ENCODE measurements at places on chromosomes 12 and 14. TPM values are rescaled to one million over a fixed set of nuclear protein-coding genes. Genes with fewer than 3 reads are reported as not detected.

GRCh38 chr12:120110550-120111501 lies 5.7 kb downstream of the RAB35 start:
- H3K27me3 ChIP-seq: peaks cover 15% of the 10 kb centered on the region
- peaks cover 87% of the 10 kb centered on the region for H3K4me1 ChIP-seq

The PLEKHD1 gene
- 0.09 TPM for polyA plus RNA-seq

The ATP2A2 gene
- 2.0 TPM for polyA plus RNA-seq

The REM2 gene
- polyA plus RNA-seq: 0.66 TPM

DNA sequence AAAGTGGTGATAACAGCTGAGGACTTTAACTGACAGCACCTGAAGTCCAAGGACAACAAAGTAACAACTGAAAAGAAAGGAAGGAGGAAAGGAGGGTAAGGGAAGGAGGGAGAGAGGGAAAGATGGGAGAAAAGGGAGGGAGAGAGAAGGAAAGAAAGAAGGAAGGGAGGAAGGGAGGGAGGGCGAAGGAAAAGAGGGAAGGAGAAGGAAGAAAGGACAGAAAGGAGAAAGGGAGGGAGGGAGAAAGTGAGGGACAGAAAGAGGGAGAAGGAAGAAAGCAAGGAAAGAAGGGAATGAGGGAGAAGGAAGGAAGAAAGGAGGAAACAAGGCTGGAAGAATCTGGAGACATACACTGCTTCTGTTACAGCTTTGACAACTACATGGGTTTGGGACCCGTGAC lies 494.4 kb downstream of the FUT8 start:
- no peaks in the 10 kb centered on the region for H3K27me3 ChIP-seq
- H3K4me1 ChIP-seq: peaks cover 38% of the 10 kb centered on the region
- DNase-seq: no peak
- H3K27ac ChIP-seq: no peak overlapping the region
- no peak overlapping the region for H3K4me3 ChIP-seq

- H3K27ac ChIP-seq: no peak overlapping the region
- no peaks in the 10 kb centered on the region for H3K36me3 ChIP-seq
- DNase-seq: no peak
- H3K4me3 ChIP-seq: no peak overlapping the region
Observed at GRCh38 chr14:73253721-73254120, 16.4 kb downstream of the PAPLN start.

The MIP gene
- polyA plus RNA-seq: not detected

The PTGER2 gene
- 250 TPM for polyA plus RNA-seq

GRCh38 chr12:87196321-87196720 lies 832.9 kb downstream of the C12orf50 start:
- no peak overlapping the region for H3K4me3 ChIP-seq
- H3K36me3 ChIP-seq: no peaks in the 10 kb centered on the region
- H3K27me3 ChIP-seq: peaks cover 2% of the 10 kb centered on the region
- no peak for DNase-seq
- no peak overlapping the region for H3K27ac ChIP-seq

The DDX55 gene
- 17.7 TPM for polyA plus RNA-seq

DNA sequence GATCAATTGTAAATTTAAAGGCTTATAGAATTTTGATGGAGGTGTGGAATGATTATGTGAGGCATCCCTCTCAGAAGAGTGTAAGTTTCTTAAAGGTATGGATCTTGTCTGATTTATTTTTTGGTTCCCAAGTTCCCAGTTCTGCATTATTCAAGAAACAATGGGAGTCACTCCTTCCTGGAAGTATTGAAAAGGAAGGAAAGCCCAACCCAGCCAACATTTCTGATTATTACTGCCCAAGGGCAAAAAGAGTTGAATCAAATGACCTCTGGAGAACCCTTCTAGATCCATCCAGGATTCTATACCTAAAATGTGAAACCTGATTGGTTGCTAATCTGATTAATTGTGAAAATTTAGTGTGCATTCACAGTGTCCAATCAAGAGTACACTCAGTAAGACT lies 166.2 kb downstream of the ANO2 start:
- no peaks in the 10 kb centered on the region for H3K36me3 ChIP-seq
- H3K27me3 ChIP-seq: peaks cover 14% of the 10 kb centered on the region
- no peaks in the 10 kb centered on the region for H3K4me1 ChIP-seq
- no peak for DNase-seq
- H3K27ac ChIP-seq: no peak overlapping the region
- H3K4me3 ChIP-seq: no peak overlapping the region

- peaks cover 4% of the 10 kb centered on the region for H3K4me1 ChIP-seq
- no peak for DNase-seq
- H3K36me3 ChIP-seq: peaks cover 11% of the 10 kb centered on the region
- no peaks in the 10 kb centered on the region for H3K27me3 ChIP-seq
- no peak overlapping the region for H3K4me3 ChIP-seq
- no peak overlapping the region for H3K27ac ChIP-seq
Observed at GRCh38 chr14:64953310-64953654, 10.7 kb upstream of the GPX2 start.

The GALNT4 gene
- 3.4 TPM for polyA plus RNA-seq

GRCh38 chr12:121958541-121959240 lies 40.3 kb downstream of the CFAP251 start:
- H3K27me3 ChIP-seq: peaks cover 2% of the 10 kb centered on the region
- H3K36me3 ChIP-seq: no peaks in the 10 kb centered on the region
- H3K4me3 ChIP-seq: no peak overlapping the region
- no peak for DNase-seq
- H3K27ac ChIP-seq: no peak overlapping the region

DNA sequence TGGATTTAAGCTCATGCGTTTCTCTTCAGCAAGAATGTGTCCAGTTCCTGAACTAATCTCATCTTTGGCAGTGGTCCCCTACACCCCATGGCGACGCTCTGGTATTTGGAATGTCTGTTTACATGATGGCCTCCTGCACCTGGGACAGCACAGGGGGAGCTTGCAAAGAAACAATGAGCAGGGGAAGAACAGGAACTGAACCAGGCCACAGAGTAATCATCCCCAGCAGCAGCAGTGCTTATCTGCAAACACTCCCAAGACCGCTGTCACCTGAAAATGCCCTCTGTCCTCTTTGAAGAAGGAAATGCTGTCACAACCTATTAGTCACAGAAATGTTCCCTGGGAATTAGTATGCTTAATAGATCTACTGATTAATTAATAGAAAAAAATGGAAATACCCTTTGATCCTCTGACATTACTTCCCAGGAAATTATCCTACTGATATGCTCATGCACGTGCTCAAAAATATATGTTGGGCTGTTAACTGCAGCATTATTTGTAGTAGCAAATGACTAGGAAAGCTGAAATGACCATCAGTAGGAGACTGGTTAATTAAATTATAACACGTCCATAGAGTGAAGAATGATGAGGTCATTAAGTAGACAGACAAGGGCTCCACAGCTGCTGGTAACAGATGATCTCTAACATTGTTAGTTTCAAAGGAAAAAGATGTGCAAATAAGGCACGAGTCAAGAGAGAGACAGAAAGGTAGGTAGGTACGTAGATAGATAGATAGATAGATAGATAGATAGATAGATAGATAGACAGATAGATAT lies 279.3 kb upstream of the FLRT2 start:
- DNase-seq: no peak
- H3K36me3 ChIP-seq: no peaks in the 10 kb centered on the region
- peaks cover 10% of the 10 kb centered on the region for H3K4me1 ChIP-seq
- no peak overlapping the region for H3K4me3 ChIP-seq
- no peaks in the 10 kb centered on the region for H3K27me3 ChIP-seq
